ENCODE measurements at places on chromosomes 11 and 22. TPM values are rescaled to one million over a fixed set of nuclear protein-coding genes. Genes with fewer than 3 reads are reported as not detected.

DNA sequence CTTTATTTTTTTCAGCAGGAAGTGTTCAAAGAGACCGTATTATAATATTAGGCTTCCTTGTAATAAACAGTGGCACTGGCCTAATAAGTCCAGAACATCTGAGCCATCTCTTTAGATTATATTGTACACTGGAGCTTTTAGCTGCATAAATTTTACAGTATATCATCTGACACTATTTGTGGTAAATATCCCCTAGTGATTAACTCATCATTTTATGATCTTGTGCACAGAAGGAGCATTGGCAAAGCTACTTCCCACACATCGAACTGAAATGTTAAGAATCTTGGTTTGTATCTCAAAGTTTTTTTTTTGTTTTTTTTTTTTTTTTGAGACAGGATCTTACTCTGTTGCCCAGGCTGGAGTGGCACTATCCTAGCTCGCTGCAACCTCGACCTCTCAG lies 162.7 kb downstream of the HIPK3 start:
- no peak for DNase-seq

GRCh38 chr11:18065572-18065971 lies 19.5 kb upstream of the TPH1 start:
- DNase-seq = no peak

OR52R1 gene
- total RNA-seq = not detected

DNA sequence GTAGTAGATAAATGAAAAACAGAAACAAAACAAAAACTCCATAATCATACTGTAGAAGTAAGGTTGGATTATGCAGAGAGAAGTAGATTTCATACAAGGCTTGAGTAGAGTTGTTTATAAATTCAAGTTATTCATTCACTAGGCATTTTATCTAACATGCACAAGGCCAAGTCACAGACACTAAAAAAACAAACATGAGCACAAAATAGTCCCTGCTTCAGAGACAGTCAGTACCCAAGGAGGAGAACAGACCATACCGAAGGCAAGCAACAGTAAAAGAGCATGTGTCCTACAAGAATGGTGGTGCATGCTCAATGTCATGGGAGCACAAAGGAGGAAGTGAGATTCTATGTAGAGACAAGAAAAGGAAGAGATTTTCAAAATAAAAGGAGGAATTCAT lies 796.5 kb upstream of the LRRC4C start:
- DNase-seq = no peak

MPEG1 gene
- total RNA-seq = not detected

GRCh38 chr11:43874738-43875137 lies 5.9 kb upstream of the ALKBH3 start:
- no peak for DNase-seq

GRCh38 chr22:27456696-27457503 lies 344.7 kb downstream of the MN1 start:
- no peak for DNase-seq

DNA sequence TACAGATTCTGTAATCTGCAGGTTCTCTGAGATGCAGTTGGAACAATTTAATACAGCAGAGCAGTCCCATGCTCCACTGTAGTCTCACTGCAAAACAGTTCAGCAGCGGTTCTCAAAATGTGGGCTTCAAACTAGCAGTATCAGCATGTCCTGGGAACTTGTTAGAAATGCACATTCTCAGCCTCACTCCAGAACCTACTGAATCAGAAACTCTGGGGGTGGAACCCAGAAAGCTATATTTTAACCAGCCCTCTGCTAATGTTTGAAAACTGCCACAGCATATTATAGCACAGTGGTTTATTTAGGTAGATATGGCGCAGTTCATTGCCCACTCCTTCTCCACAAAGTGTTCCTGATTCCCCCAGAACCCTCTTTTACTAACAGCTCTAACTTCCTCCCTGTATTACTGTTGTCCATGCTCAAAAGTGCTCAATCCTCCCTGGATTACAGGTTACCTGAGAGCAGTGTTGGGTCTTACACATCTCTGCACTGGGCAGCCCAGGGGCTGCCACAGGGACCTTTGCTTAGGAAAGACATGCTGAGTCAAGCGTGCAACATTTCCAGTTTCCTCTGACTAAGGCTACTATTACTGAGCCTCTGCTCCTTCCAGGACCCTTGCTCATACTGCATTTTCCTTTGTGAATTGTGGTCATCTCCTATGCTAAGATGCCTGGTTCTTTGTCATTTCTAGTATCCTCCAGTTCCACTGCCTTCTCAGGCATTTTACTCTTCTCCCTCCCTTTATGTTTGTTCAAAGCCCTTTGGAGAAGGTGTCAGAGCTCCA lies 7.7 kb upstream of the DGAT2 start:
- DNase-seq = no peak

DNA sequence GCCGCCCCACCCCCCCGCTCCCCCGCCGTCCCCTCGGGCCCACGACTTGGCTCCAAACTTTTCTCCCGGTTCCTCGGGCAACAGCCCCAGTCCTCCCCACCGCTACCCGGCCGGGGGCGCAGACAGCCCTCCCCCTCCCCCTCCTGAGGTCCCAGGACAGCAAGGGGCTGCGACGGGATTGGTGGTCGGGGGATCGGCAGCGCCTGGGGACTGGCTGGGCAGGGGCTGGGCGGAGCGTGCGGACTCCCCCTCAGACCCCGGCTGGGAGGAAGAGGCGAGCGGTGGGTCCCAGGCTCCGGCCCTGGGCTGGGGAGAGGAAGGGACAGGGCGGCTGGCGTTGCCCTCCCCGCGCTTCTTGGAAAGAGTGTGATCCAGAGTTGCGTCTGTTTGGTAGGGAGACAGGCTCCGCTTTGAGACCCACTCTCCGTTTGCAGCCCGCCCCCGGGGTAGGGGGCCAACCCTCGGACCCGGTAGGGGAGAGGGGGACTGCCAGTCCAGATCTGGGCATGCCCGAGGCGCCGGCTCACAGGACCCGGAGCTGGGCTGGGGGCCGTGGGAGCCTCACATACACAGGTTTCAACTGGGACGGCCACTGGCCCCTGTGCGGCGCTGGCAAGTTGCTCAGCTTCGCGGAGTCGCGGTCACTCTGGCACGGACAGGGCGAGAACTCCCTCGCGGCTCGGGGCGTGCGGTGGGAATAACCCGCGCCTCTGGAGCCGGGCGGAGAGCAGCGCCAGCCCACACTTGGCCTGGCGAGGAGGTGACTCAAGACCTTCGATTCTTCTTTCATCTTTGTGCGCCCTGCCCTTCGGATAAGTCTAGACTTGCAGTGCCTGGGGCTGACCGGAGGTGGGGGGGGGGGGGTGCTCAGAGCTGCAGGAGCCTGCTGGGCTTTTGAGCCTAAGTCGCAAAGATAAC lies 999 bp downstream of the TSKU start:
- peak; percentile 87 for DNase-seq

MS4A4A gene
- not detected for total RNA-seq

DNA sequence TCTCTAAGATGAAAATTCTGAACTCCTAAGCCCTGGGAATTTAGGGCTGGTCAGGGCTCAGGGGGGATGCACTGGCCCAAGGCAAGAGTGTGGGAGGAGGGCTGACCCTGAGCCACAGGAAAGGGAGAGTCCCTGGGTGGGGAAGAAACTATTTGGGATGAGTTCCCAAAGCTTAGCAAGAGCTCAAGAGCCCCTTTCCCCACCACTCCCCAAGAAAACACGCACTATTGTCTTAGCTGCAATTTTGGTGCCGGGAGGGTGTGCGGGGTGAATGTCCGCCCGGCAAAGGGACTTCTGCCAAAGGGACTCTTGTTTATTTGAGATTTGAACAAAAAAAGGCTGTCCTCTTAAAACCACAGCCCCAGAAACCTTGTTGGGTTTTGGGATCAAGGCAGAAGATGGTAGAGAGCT lies 37.0 kb downstream of the KIAA1671 start:
- no peak for DNase-seq

- no peak for DNase-seq
Observed at GRCh38 chr11:113405724-113406478, 18.3 kb downstream of the ANKK1 start.

HINFP gene
- 33.0 TPM for total RNA-seq

DNA sequence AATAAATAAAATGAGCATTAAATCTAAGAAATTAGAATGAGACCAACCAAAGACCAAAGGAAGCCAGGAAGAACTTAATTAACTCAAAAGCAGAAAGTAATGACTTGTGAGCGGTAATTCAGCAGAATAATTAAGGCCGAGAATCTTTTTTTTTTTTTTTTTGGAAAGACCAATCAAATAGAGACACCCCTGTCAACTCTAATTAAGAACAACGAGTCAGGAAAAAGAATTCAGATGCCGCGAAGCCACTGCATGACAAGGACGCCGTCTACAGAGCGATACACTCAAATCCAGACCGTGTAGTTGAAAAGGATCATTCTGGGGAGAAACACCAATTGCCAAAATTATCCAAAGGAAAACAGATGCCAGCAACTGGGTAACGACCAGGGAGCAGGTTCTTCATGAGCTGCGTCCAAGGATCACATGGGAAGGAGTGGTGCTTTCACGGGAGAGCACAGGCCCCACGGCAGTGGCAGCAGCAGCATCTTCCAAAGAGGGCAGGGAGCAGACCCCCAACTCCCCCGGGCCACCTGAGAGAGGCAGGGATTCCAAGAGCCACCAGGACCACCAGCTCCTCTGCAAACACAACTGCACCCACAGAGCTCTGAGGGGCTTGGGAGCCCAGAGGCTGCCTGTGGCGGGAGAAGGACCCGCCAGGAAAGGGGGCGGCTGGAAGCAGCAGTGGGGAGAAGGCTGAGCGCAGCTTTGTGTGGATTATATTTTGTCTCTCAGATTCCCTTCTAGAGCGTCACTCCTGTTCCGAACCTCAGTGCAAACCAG lies 469.8 kb downstream of the BRD1 start:
- peak; percentile 20 for DNase-seq

DNA sequence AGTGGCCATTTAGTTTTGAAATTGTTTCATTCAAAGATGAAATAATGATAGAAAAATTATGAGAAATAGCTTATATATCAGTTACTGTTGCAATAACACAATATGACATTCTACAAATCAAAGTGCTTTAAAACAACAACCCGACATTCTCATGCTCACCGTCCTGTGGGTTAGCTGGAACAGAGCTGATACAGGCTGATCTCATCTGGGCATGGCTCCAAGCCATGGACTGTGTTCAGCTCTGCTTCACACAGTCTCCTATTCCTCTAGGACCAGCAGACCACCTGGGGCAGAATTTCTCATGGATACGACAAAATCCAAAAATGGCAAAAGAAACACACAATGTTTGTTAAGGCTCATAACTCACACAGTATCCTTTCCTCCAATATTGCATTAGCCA lies 178.6 kb downstream of the CNTN5 start:
- no peak for DNase-seq

DNA sequence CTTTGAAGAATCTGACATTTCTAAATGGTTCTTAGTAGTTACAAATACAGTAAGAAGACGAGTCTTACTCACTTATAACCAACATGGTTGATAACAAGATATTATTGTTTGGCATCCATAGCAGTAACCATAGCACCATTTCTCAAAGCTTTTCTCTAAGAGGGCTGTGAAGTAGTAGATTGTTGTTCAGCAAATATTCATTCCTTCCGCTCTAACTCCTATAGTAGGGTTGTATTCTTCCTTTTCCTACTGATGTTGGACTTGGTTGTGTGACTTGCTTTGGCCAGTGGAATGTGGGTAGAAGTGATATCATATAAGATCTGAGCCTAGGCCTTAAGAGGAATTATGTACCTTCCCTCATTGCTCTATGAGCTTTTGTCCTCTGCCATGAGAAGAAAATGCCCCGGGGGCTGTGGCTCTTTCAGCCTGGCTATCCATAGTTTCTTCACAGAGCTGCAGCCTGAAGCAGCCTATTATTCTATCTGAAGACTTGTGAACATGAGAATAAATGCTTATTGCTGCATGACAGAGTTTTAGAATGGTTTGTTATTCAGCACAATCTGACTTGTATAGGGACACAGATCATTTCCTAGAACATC lies 28.9 kb upstream of the ZBED5 start:
- no peak for DNase-seq

DNA sequence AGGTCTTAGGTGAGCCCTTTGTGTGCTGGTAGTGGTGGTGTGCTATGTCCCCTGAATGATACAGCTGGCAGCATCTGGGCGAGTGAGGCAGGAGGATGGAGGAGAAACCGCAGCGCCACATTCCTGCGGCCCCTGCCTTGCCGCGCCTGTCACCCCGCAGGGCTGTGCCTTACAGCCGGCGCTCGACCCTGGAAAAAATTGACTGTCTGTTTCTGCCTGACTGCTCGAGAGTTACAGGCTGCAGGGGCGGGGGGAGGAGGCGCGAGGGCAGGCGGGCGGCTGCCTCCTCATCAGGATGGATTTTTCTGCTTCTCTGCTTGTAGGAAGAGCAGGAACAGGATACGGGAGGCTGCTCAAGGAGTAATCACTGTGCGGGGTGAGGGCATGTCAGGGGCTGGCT lies 443.4 kb downstream of the MIAT start:
- DNase-seq = peak; percentile 80

CST6 gene
- not detected for total RNA-seq

GRCh38 chr11:75342231-75342918 lies 9.1 kb downstream of the ARRB1 start:
- no peak for DNase-seq

DNA sequence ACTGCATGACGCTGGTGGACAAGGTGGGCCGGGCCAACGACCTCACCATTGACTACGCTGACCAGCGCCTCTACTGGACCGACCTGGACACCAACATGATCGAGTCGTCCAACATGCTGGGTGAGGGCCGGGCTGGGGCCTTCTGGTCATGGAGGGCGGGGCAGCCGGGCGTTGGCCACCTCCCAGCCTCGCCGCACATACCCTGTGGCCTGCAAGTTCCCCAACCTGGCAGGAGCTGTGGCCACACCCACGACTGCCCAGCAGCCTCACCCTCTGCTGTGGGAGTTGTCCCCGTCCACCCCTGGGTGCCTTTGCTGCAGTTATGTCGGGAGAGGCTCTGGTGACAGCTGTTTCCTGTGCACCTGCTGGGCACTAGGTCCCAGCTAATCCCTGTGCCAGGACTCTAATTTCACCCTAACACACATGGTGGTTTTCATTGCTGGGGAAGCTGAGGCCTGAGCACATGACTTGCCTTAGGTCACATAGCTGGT lies 49.0 kb upstream of the PPP6R3 start:
- no peak for DNase-seq

PCF11 gene
- total RNA-seq = 65.1 TPM

GAB4 gene
- not detected for total RNA-seq

PLCB3 gene
- total RNA-seq = 56.2 TPM

DNA sequence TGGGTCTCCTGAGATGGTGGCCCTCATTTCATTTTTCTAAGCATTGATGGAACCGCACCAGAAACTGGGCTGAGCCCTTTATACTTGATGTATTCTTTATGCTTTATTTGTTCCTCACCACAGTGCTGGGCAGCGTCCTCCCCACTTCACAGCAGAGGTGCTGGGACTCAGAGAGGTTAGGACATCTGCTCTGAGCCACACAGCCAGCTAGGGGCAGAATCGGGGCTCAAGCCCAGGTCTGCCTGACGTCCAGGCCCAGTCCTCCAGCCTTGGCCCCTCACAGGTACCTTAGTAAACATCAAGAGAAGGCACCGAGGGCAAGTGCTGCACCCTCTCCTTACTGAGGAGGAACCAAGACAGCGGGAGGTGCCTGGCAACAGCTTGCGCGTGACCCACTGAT lies 20.2 kb upstream of the SHISAL1 start:
- DNase-seq = no peak

TCN2 gene
- 14.5 TPM for total RNA-seq
